ENCODE measurements at places on chromosomes 3 and 15. TPM values are rescaled to one million over a fixed set of nuclear protein-coding genes. Genes with fewer than 3 reads are reported as not detected.

ALDH1A3 gene
- total RNA-seq = 207 TPM

ABHD17C gene
- total RNA-seq = 5.1 TPM

FOXL2NB gene
- not detected for total RNA-seq

SPTSSB gene
- total RNA-seq = 0.16 TPM

RTP3 gene
- total RNA-seq = not detected

C3orf20 gene
- total RNA-seq = 0.16 TPM

GUCA1C gene
- not detected for total RNA-seq

MKRN3 gene
- not detected for total RNA-seq

CORO2B gene
- total RNA-seq = 3.5 TPM

FGF12 gene
- 2.1 TPM for total RNA-seq

FAIM gene
- 31.6 TPM for total RNA-seq

FOXB1 gene
- total RNA-seq = not detected
